ENCODE measurements at places on chromosomes 3 and 15.

DNA sequence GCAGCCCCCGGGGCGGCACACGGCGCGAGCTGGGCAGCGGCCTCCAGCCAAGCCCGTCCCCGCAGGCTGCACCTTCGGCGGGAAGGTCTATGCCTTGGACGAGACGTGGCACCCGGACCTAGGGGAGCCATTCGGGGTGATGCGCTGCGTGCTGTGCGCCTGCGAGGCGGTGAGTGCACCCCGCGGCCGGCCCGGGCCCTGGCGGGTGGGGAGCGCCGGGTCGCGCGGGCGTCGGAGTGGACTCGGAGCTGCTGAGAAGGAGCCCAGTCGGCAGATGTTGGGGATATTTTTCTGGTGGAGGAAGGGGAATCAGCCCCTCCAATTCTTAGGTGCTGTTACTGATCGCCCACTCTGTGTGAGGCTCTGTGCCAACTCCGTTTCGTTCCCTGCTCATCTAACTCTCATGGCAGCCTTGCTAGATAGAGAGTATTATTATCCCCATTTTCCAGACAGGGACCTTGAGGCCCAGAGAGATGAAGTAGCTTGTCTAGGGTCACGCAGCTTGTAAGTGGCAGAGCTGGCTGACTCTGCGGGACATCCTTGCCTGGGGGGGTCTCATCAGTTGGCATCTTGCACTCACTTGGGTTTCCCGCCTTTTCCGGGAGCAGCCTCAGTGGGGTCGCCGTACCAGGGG lies 890 bp downstream of the CHRD start:
- no peak for DNase-seq

- no peak for DNase-seq
Observed at GRCh38 chr15:66138096-66138783, 115.3 kb downstream of the MEGF11 start.

- DNase-seq = no peak
Observed at GRCh38 chr3:31530039-31530959, 2.4 kb upstream of the STT3B start.

- DNase-seq = no peak
Observed at GRCh38 chr3:179695672-179696313, 43.0 kb downstream of the USP13 start.
